Cerebellar cortex (tissue), 1 donor: ENCODE measurements at places on chromosomes 1 and 21.

DNA sequence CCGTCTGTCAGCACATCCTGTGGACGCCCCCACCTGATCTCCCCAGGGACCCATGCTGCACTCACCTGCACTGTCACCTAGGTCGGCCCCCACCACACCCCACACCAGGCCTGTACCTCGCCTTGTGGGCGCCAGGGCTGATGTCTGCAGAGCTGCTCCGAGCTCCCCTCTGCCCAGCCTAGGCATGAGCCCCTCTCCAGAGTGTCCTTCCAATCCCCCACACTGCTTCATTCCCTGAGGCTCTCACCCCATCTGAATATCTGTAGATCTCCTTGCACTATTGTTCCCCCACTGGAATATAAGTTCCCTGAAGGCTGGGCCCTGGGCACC is 12.2 kb downstream of the UMODL1 start:
- DNase-seq = no peak

DNA sequence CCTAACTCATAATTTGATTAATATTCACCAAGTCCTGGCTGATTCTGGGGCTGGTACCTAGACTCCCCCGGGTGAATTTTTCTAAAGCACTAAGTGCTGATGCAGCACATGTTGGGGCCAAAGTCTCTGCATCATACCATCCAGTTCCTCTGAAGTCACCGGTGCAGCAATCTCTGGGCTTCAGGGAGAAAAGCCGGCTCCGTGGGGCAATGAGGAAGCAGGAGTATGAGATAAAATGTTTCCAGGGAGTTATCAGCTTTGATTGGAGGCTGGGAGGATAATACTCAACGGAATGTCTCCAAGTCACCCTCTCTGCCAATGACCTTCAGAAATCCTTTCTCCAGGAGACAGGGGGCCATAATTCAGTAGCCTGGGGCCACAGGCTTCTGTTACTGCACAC is 1.2 kb downstream of the FCAMR start:
- no peak for DNase-seq

DNA sequence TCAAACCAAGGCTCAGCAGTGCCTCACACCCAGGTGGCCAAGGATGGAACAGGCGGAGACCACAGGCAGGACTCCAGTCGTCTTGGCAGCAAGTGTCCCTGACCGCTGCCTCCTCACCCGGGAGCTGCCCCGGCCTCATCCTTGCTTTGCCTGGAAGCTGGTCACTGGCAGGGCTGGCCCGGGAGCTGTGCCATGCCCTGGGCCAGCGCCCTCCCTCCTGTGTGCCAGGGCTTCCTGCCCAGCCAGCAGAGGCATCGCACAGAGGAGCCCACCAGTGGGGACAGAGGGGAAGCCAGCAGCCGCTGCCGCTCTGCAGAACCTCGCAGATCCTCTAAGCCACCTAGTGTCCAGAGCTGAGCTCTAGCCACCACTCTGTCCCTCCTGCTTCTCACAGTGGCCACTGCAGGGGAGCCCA is 7.8 kb downstream of the CASZ1 start:
- DNase-seq = peak; percentile 39

- DNase-seq = no peak
Observed at GRCh38 chr1:204180133-204180532, 14.0 kb upstream of the REN start.

GRCh38 chr1:105632342-105633196 is 1423.9 kb upstream of the PRMT6 start:
- no peak for DNase-seq

- DNase-seq = no peak
Observed at GRCh38 chr1:3071565-3072390, 2.8 kb downstream of the PRDM16 start.

- DNase-seq = no peak
Observed at GRCh38 chr1:63723602-63724001, 50.2 kb upstream of the ROR1 start.

DNA sequence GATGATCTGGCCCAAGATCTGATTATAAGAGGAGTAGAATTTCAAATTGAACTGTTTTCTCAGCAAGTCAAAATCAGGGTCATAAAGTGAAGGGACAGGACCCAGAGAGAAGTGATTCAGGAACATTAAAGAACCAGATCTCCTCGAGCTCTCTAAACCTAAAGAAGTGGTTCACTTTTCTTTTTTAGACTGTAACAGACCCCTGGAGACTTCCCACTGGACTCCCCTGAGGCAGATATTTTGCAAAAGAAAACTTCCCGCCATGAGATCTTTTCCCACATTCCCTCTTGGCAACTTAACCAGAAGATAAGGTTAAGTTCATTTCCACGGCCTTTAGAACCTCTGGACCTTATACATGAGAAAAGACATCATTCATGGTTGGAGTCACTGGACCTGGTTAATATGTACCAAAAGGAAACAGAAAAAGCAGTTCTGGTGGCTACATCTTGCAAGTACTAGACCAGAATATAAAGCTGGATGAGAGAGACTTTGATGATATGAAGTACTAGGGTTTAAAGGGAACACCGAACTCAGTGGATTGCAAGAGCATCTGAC is 1061.4 kb downstream of the MRPL39 start:
- no peak for DNase-seq

GRCh38 chr1:224525411-224526040 is 90.6 kb upstream of the CNIH3 start:
- DNase-seq = no peak

DNA sequence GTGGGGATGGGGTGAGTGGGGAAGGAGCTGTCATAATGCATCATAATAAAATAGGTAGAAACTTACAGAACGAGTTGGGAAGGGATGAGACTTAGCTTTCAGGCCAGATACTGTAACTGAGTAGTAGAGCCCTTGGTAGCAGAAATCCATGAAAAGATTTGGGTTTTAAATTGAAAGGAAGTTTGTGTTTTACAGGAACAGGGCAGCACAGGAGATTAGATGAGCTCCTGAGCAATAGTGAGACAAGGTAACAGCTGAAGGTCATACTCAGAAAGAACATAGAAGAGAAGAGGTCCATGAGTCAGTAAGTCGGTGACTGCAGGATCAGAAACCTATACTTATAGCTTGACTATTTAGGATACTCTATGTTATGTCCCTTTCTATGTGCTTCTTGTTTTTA is 7.3 kb downstream of the MAP10 start:
- DNase-seq = no peak

GRCh38 chr1:37720231-37721130 is 28.2 kb downstream of the CDCA8 start:
- no peak for DNase-seq

GRCh38 chr1:228177721-228178710 is 12.4 kb downstream of the IBA57 start:
- DNase-seq = no peak

- DNase-seq = no peak
Observed at GRCh38 chr21:31921079-31921478, 48.3 kb downstream of the HUNK start.

DNA sequence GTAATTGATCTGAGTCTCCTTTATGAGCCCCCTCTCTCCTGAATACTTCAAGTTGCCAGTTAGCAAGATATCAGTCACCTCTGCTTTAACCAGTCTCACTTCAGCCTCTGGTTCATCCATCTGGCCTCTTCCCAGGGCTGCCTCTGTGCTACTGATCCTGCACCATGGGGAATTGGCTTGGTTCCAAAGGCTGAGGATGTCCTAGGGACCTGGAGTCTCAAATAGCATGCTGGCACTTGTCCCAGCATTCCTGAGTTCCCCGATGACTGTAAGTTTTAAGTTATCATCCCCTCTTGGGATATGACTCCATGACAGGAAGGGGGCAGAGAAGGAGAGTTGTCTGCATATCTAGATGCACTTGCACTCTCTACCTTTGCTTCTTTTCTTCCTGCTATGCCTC is 252.0 kb downstream of the PTBP2 start:
- no peak for DNase-seq

DNA sequence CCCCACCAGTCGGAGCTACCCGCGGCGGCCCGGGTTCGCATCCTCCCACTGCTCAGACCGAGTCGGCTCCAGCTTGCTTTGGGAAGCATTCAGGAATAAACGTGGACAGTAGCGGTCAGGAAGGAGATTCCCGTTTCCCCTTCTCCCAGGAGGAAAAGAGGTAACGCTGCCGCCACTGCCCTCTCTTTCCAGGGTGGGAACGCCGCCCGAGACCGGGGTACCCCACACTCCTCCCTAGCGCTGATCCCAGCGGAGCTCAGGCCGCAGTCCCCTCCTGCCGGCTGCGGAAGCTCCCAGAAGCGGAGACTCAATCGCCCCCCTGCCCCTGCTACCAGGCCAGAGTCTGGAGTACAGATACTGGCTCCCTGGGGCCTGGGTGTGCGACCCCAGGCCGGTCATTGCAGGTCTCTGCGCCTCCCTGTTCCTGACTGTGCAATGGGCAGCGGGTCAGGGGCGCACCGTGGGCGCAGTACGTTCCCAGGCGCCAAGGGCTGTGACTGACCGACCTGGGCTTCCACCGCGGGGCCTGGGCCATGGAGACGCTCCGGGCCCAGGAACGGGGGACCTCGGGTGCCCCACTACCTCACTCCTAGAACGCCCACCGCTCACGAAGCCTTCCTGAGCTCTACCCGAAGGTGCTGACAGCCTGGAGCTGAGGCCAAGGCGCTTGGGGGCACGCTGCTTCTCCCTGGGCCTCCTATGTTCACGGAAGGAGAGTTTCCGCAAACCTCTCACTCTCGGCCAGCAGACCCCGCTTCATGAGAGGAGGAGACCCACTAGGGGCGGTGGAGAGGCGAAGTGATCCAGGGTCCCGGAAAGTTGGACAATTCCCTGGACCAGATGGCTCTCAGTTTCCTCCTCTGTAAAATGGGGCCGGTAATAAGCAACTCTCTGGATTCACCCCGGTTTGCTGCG is 7.8 kb downstream of the DMRTA2 start:
- no peak for DNase-seq
